ENCODE measurements at places on chromosomes 12 and 14. TPM values are rescaled to one million over a fixed set of nuclear protein-coding genes. Genes with fewer than 3 reads are reported as not detected.

GRCh38 chr12:3757261-3757660 lies 4.4 kb upstream of the CRACR2A start:
- DNase-seq = no peak

DNA sequence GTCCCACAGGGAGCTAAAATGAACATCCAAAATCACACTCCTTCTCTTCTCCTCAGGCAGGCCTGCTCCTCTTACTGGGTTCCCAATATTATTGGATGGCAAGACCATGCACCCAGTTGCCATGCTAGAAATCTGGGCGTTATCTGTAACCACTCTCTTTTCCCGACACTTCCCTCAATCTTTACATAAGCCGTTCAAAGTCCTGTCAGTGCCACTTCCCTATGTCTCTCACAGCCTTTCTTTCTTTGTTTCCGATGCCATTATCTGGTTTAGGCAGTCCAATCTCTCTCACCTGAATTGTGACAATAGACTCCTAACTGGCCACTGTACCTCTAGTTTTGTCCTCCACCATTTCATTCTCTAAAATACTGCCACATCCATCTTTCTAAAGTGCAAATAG lies 24.1 kb downstream of the SNRPF start:
- no peak for DNase-seq

- DNase-seq = peak; percentile 67
These were observed 137.4 kb downstream of the TPH2 start for GRCh38 chr12:72075891-72076557.

The SETD1B gene
- 2.8 TPM for total RNA-seq

The IRAK3 gene
- total RNA-seq = not detected

GRCh38 chr12:47752121-47752520 lies 6.6 kb downstream of the RAPGEF3 start:
- no peak for DNase-seq

- DNase-seq = no peak
These were observed 120.3 kb downstream of the TMEM30B start for GRCh38 chr14:61160798-61161197.

DNA sequence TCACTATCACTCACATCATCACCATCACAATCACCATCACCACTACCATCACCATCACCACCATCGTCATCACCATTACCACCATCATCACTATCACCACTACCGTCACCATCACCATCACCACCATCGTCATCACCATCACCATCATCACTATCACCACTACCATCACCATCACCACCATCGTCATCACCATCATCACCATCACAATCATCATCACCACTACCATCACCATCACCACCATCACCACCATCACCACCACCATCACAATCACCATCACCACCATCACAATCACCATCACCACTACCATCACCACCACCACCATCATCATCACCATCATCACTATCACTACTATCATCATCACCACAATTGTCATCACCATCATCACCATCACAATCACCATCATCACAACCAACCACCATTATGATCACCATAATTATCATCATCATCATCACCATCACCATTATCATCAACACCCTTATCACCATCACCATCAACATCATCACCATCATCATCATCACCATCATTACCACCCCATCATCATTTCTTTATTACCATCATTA lies 90.8 kb downstream of the DICER1 start:
- DNase-seq = no peak

- DNase-seq = no peak
These were observed 225.4 kb upstream of the CAND1 start for GRCh38 chr12:67043771-67044170.

GRCh38 chr14:71891185-71891584 lies 41.0 kb upstream of the RGS6 start:
- no peak for DNase-seq

All from G401 (cell line).